ENCODE measurements at places on chromosomes 6 and 20.

GRCh38 chr6:169880516-169880915 is 129.1 kb downstream of the ERMARD start:
- DNase-seq: no peak

DNA sequence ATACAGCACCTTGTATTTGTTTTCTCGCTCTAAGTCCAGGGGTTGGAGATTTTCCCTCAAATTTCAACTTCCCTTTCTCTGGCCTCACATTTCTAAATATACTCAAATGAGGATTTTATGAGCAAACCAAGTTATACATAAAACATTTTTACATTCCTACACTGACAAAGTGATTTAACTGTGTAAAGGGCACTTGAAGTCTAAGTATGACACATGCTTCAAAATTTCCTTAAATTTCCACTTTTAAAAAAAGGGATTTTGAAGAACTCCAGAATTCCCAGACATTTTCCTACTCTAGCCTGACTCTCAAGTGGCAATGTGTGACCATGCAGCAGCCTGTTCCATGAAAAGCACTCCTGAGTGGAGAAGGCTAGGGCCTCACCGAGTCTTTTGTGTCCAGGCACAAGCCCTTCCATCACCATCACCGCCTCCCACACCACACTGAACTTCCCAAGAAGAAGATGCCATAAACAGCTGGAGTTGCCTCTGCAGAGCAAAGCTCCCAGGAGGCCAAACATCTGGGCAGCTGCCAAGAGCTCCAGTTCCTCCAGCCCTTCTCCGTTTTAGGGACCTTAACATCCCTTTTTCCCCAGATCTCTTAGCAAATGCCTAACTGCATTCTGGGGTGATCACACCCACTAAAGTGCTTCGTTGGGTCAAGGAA is 68.9 kb downstream of the NCR2 start:
- no peak for DNase-seq

GRCh38 chr6:98672681-98673475 is 161.5 kb upstream of the POU3F2 start:
- DNase-seq: no peak

DNA sequence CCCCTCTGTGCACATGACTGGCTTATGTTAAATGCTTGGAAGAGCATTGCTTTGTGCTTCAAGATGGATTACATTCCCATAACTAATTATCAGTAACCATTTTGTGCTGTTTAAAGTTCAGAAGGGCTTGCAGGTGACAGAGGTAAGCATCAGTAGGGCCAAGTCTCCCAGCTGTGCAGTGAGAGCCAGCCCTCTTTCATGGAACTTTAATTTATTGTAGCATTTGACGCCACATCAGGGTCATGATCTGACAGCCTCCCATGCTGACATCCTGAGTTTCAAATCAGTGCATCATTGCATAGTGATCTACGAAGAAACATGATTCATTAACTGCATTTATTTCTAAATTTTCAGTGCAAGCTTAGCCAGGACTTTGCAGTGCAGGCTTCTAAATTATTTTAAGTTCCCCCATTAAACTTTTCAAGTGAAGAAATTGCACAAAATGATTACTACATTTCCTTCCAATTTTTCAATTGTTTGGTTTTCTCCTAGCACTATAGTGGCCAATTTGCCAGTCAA is 380.9 kb downstream of the UTRN start:
- no peak for DNase-seq

- peak; percentile 46 for DNase-seq
Observed at GRCh38 chr6:122154912-122155575, 244.4 kb upstream of the HSF2 start.

GRCh38 chr20:39789411-39789810 is 827.3 kb downstream of the DHX35 start:
- DNase-seq: no peak

- DNase-seq: no peak
Observed at GRCh38 chr20:62831854-62832211, 15.0 kb downstream of the COL9A3 start.

- DNase-seq: no peak
Observed at GRCh38 chr20:51661609-51662178, 106.5 kb downstream of the ATP9A start.

Data from Right ventricle myocardium superior (tissue), 1 donor.